Liver (tissue), 10 donors: ENCODE measurements at places on chromosomes 1 and 21. TPM values are rescaled to one million over a fixed set of nuclear protein-coding genes. Genes with fewer than 3 reads are reported as not detected.

DNA sequence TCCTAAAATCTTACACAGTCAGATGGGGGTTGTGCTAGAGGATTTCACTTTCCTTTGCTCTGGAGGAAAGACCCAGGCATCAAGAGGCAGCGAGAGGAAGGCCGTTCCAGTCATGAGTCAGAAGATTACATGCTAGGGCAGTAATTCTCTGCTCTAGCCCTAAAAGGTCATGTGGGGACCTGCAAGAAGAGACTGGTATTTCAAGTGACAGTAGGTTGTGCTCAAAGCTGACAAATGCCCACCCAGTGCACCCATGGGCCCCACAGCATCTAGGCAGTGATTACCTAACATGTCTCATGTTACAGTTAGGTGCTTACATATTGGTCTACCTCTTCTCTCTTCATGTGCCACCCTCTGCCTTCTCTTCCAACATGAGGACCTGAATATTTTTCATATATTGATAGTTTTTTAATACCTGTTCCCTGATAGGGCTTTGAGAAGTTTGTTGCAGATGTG is 99.7 kb upstream of the BEND5 start:
- no peaks in the 10 kb centered on the region for H3K27me3 ChIP-seq
- H3K36me3 ChIP-seq: no peaks in the 10 kb centered on the region
- H3K4me3 ChIP-seq: no peak overlapping the region
- H3K27ac ChIP-seq: no peak overlapping the region
- no peaks in the 10 kb centered on the region for H3K4me1 ChIP-seq

DNA sequence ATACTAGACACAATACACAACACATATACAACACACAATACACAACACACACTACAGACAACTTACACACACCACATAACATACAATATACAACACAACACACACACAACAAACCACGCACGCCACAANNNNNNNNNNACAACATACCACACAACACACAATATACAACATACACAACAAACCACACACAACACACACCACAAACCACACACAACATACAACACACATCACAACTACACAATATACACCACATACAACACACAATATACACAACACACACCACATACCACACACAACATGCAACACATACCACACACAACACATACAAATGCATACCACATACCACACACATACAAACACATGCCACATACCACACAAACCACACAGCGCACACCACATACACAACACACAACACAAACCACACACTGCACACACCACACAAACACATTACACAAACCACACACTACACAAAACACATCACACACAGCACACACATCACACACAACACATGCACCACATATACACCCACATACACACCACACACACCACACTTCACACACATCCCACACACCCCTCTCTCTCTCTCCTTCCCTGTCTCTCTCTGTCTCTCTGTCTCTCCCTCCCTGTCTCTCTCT is 108.3 kb downstream of the ETS2 start:
- H3K27me3 ChIP-seq: no peaks in the 10 kb centered on the region
- no peaks in the 10 kb centered on the region for H3K36me3 ChIP-seq
- H3K4me1 ChIP-seq: peaks cover 18% of the 10 kb centered on the region
- no peak for DNase-seq
- no peak overlapping the region for H3K4me3 ChIP-seq

- peaks cover 2% of the 10 kb centered on the region for H3K27me3 ChIP-seq
- no peaks in the 10 kb centered on the region for H3K4me1 ChIP-seq
- no peak overlapping the region for H3K4me3 ChIP-seq
- H3K27ac ChIP-seq: no peak overlapping the region
These were observed 437.3 kb downstream of the PLA2G4A start for GRCh38 chr1:187266051-187266450.

- DNase-seq: no peak
- H3K4me1 ChIP-seq: peaks cover 3% of the 10 kb centered on the region
- H3K4me3 ChIP-seq: no peak overlapping the region
- H3K36me3 ChIP-seq: no peaks in the 10 kb centered on the region
- H3K27me3 ChIP-seq: no peaks in the 10 kb centered on the region
These were observed 225.4 kb downstream of the RHOU start for GRCh38 chr1:228960705-228961104.

DNA sequence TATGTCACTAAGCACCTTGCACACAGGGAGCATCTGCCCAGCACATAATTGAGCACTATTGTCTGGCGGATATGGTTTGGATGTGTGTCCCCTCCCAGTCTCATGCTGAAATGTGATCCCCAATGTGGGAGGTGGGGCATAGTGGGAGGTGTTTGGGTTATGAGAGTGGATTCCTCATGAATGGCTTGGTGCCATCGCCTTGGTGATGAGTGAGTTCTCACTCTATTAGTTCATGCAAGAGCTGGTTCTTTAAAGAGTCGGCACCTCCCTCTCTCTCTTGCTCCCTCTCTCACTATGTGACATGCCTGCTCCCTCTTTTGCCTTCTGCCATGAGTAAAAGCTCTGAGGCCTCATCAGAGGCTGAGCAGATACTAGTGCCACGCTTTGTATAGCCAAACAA is 9.5 kb downstream of the CTSK start:
- no peak overlapping the region for H3K27ac ChIP-seq
- no peak overlapping the region for H3K4me3 ChIP-seq
- H3K36me3 ChIP-seq: peaks cover 5% of the 10 kb centered on the region
- no peaks in the 10 kb centered on the region for H3K4me1 ChIP-seq
- no peak for DNase-seq

DNA sequence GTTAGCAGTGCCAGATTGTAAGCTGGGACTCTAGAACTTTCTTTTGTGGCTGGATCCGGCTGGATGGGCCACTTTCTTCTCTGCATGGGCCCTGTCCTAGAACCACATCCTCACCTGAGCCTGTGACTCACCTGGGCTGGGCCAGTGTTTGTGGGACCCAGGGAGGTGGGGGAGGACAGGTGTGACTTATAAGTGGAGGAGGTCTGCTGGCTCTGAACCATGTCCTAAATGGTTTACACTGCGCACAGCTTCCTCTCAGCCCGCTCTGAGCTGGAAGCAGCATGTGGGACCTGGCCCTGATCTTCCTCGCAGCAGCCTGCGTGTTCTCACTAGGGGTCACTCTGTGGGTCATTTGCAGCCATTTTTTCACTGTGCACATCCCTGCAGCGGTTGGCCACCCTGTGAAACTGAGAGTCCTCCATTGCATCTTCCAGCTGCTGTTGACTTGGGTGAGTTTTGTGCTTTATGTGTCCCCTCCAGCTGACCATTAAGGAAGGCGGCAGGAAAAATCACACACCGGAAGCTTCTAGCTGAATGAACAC is at the start of gene AADACL3:
Gene AADACL3, plus strand, starts transcription at position 215 of the 542 bp plus-strand sequence. Its CDS starts 67 bp downstream, at position 282.
- H3K4me1 ChIP-seq: no peaks in the 10 kb centered on the region
- DNase-seq: no peak
- H3K27me3 ChIP-seq: no peaks in the 10 kb centered on the region
- no peaks in the 10 kb centered on the region for H3K36me3 ChIP-seq

The CFHR3 gene
- total RNA-seq: 215 TPM
